ENCODE measurements at places on chromosomes 7 and 10.
A peak's percentile ranks its signal among the peaks of the same experiment; 100 is the strongest.

GRCh38 chr10:18005781-18006456 lies 54.2 kb downstream of the SLC39A12 start:
- DNase-seq, result no peak

DNA sequence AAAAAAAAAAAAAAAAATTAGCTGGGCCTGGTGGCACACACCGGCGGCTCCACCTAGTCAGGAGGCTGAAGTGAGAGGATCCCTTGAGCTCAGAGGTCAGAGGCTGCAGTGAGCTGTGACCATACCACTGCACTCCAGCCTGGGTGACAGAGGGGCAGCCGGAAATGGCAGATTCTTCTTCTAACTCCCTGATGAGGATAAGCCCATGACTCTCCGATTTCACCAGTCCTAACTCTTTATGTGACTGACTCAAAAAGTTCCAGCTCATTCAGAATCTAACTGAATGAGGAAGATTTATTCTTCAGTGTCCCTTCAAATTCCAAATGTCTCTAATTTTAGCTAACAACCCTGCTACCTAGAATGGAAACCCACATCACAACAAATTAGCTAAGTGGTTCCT lies 4.2 kb downstream of the C10orf67 start:
- DNase-seq, result no peak

GRCh38 chr10:70253878-70254765 lies 20.9 kb upstream of the PPA1 start:
- no peak for DNase-seq

- peak; percentile 48 for DNase-seq
Measured at GRCh38 chr7:28921822-28922221, 36.3 kb downstream of the TRIL start.

DNA sequence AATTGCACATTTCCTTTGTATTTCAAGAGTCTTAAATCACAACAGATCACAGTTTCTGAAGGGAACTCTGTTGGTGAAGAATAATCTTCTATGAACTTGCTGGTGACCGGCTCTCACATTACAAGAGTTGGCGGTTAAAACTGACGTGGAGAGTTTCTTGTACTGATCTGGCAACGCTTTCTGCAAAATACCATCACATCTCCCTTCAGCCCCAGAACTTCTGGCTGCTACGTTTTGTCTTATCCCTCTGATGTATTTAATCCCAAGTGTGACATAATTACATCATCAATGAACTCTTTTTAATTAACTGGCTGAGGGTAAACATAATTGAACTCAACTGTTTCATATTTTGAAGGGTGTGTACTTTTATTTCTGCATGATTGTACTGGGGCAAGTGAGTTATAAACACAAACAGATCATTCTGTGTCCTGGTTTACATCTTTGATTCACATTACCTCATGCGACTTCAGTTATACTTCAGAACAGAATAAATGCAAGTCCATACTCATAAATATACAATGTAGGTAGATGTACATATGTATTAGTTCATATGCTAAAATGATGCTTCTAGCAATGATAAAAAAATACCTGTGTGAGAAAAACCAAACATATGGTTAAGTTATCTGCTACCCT lies 105.1 kb upstream of the NPVF start:
- DNase-seq, result no peak

GRCh38 chr10:110370006-110370405 lies 65.3 kb upstream of the SMNDC1 start:
- no peak for DNase-seq

DNA sequence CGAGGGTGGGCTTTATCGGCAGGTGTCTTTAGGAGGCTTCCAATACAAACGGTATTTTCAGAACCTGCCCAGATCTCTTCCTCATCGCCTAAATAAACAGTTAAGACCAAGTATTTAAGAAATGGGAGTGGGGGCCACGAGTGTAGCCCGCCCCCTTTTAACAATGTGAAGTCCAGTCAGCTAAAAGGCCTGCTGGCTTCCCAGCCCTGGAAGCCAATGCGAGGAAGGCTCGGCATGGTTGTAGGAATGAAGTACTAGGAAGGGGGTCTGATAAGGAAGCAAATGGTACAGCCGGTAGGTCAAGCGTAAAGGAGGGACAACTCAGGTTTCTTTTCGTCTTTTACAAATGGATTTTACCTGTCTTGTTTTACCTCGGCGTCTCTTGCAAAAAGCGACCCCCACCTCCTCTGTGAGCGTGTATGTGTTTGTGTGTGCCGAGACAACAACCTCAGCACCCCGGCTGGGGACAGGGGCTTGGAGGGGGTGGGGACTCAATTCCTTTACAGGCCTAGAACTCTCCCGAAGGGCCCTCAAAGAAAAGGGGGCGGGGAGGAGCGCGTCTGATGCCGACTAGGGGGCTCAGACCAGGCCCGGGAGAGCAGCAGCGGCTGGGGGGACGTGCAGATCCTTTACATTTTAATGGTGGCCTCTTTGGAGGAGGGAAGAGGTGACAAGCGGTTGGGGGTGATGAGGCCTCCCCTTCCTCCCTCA lies 147.6 kb downstream of the GPR85 start:
- DNase-seq, result peak; percentile 66

- no peak for DNase-seq
Measured at GRCh38 chr10:50398381-50398780, 147.1 kb upstream of the ASAH2 start.

- DNase-seq, result no peak
Measured at GRCh38 chr7:142460402-142461117, 202.7 kb upstream of the PRSS58 start.

DNA sequence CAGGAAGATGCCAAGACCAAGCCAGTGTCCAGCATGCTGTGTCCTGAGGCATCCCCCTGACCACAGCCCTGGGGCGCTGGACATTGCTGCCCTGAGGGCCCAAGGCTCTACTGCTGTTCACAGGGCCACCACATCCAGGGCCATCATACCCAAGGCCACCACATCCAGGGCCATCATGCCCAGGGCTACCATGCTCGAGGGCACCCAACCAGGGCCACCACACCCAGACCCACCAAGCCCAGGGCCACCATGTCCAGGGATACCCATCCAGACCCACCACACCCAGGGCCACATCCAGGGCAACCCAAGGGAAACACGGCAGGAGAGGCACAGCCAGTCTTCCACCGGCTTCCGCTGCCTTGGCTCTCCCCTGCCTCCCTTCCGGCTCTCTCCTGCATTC lies 17.1 kb downstream of the STK32C start:
- no peak for DNase-seq

Measured in activated CD4-positive, alpha-beta T cell treated with anti-CD3 and anti-CD28 coated beads for 36 hours (primary cell).